Left ventricle myocardium superior (tissue), 1 donor: ENCODE measurements at places on chromosomes 7 and 10.

DNA sequence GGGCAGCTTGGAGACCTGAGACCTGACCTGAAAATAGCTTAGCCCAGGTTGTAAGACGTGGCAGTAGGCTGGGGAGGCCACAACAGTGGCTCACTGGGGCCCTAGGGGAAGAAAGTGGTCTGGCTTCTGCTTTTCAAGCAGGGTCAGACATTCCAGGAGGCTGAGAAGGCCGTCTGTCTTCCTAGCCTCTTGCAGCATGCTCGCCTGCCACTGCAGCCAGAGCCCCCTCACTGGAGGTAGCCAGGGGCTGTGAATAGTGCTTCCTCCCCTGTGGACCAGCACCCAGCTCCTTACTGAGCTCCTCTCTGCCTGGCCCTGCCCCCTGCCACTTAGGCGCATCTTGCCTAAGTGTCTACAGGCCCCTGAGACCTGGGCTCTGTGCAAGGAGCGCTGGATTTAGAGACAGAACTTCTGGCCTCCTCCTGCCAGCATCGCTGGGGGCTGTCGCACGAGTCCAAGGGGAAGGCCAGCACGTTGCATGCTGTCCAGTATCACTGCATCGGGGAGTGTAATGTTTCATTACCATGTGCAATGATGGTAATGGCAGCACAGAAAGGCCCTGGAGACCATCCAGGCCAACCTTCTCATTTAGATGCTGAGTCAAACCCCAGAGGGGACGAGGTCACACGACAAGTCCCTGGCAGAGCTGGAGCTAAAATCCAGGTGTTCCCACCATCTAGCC, 12.7 kb downstream of the ZMIZ1 start:
- peak; percentile 60 for DNase-seq

- peak; percentile 66 for DNase-seq
Measured at GRCh38 chr7:128084896-128085608, 53.8 kb upstream of the LRRC4 start.

DNA sequence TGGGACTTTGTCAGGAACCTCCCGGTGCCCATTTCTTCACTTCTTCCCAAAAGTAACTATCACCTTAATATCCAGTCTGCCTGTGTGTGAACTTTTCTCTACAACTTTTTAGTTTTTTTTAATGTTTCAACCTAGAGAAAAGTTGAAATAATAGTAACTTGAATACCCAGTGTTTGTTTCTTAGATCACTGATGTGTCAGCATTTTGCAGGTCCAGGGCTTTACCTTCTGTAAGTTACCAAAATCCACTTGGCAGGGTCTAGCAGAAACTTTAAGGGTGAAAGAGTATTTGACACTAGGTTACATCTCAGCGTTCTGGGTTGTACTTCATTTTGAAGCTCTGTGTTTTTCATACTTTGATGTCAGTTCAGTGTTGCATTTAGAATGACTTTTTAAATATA, 372.7 kb downstream of the ARL4A start:
- DNase-seq: no peak

DNA sequence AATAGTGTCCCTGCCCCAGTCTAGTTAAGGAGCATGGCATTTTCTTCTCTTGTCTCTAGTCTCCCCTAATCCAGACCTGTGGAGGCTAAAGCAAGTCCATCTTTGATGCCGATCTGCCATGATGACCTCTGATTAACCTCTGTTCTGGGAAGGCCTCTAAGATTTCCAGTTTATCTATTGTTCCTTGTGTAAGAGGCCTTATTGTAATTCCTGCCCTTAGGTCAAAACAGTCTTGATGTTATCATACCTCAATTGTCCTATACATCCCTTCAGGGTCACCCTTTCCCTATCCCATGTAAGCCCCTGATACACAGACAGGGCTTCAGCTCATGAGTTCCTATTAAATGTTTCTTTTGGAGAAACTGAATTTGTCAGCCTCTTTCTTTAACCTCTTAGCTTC, 4.9 kb upstream of the ZMIZ2 start:
- no peak for DNase-seq

- DNase-seq: no peak
Measured at GRCh38 chr7:27595009-27595408, 67.7 kb downstream of the HIBADH start.

DNA sequence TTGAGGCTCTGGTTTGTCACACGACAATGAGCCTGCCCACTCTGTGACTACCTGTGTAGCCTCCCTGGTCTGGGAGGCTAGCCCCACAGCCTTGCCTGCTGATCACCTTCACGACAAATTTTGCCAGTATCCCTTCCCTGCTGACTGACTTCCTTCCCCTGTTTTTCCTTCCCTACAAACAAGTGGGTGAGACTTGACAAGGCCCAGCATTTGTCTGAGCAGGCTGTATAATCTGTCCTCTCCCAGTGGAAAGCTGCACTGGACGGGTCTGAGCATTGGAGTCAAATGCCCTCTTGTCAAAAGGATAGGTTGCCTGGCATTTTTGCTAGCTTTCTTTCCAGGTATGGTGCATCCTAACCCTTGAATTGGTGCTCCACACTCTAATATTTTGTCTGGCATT, 1088.4 kb downstream of the KCNMA1 start:
- DNase-seq: no peak

DNA sequence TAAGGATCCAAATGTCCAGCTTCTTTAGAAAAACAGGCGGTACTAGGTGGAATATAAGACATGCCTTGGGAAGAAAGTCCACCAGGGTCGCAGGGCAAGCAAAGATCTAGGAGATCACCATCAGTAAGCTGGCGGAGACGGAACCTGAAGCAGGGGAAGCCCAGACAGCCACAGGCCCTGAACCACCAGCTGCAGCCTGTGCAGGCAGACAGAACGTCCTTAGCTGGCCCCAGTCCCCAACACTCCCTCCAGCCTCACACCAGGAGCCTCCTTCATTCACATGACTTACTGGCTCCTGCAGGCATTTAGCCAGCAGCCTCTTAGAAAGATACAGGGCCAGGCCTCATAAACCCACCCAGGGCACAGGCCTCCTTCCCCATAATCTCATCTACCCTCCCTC, 17.4 kb downstream of the RGS10 start:
- DNase-seq: no peak

DNA sequence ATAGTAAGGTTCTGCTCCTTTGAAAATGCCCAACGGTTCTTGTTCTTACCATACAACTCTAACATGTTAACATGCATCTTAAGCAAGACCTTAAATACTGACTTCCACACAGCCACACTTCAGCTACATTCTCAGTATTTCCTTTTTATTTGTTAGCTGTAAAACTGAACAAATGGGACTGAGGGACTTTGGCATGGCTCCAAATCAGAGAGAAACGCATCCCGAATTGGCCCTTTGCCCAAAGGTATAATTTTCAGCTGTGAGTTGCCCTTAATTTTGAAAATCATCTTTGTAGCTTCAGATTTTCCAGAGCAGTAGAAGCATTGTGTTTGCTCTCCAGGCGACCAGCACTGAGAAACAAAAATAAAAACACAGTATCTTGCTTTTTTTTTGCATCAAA, 56.4 kb downstream of the NEUROD6 start:
- DNase-seq: no peak

GRCh38 chr10:5447611-5448071, 35.3 kb downstream of the NET1 start:
- DNase-seq: no peak

DNA sequence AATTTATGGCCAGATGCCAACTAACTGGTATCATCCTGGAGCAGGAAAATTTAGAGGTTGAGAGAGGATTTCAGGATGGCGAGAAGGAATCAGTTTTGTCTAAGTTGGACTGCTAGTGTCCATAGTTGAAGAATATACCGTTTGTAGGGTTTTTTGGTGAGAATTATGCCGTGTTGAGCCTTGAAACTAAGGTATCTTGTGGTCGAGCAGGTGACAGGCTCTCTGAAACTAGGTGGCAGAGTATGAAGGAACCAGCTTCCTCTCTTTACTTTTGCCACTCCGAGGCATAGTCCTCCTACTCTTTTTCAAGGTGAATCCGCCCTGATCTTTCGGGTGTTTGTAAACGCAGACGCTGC, 9.7 kb downstream of the MDFIC start:
- no peak for DNase-seq

GRCh38 chr7:140678081-140678815, 5.5 kb downstream of the ADCK2 start:
- no peak for DNase-seq

GRCh38 chr7:157923903-157924630, 587.3 kb downstream of the DNAJB6 start:
- DNase-seq: no peak

DNA sequence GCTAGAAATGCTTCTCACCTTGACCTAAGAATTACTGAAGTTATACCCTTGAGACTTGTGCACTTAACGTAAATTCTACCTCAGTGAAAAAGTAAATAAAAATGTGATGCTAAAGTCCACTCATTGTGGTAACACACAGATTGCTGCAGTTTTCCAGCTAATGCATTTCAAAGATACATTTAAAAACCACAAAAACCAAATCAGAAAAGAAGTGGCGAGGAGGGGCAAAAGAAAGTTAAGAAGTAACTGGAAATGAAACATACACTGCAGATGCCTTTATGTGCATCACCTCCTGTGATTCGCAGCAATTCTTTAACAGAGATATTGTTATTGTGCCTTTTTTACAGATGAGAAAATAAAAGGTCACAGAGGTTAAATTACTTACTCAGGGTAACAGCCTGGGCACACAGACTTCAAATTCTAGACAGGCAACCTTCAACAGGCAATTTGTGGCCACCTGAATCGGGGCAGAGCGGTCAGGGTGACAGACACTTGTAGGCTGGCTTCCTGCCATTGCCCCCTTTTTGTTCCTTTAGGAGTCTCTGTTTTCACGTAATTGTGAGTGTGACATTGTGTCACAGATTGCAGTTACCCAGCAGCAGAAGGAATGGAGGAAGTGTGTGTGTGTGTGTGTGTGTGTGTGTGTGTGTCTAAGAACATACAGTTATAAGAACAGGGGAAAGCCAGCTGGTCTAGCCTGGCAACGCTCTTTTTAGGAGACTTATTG, 1.9 kb downstream of the WIPF3 start:
- DNase-seq: no peak

- no peak for DNase-seq
Measured at GRCh38 chr10:15220445-15220844, 52.0 kb upstream of the NMT2 start.

DNA sequence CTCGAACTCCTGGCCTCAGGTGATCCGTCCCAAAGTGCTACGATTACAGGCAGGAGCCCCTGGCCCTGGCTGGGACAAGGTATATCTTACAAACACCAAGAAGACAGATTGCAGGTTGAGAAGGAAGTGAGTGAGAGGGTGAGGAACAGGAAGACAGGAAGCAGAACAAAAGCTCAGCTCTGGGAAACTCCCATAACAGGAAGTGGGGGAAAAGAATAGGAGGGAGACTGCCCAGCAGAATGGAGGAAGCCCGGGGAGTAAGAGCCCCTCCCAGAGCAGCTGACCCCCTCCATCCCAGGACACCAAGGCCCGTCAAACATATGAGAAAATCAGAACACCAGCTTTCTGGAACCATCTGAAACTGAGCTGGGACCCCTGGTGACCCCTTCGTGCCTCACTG, 2.9 kb downstream of the TECPR1 start:
- DNase-seq: no peak

- peak; percentile 43 for DNase-seq
Measured at GRCh38 chr10:31580646-31581045, 261.6 kb downstream of the ZEB1 start.

GRCh38 chr7:117588352-117588794, 108.5 kb downstream of the CFTR start:
- DNase-seq: no peak

- no peak for DNase-seq
Measured at GRCh38 chr7:158924956-158925355, 68.6 kb downstream of the DYNC2I1 start.

- no peak for DNase-seq
Measured at GRCh38 chr10:69739634-69740033, 62.1 kb upstream of the COL13A1 start.

- DNase-seq: no peak
Measured at GRCh38 chr10:113228530-113228929, 278.5 kb downstream of the TCF7L2 start.

- no peak for DNase-seq
Measured at GRCh38 chr10:113063043-113063967, 113.3 kb downstream of the TCF7L2 start.

GRCh38 chr7:27750316-27750715, 10.4 kb downstream of the TAX1BP1 start:
- no peak for DNase-seq

DNA sequence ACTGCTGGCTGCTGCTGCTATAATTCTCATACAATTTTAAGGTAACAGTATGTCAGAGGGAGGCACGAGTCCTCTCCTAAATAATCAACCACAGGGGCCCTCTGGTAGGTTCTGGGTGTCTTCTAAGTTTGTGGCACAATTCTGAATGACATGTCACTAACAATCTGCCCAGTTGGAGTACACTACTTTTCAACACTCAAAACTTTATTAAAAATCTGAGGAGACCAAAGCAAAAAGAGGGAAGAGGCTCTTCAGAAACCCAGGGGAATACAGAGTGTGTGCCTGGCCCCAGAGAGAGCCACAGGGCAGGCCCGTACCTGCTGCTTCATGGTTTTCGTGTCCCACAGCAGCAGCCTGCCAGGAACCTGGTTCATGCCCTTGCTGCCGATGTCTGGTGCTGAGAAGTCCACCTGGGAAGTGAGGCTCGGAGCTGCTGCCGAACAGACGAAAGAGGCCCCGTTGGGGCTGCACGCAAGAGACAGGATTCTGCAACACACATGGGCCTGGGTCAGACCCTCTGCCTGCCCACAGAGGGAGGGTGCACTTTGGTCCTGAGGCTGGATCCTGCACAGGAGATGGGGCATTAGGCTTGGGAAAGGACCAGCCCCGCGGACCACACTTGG, 18.3 kb downstream of the WDR91 start:
- DNase-seq: no peak

- DNase-seq: no peak
Measured at GRCh38 chr10:71522442-71523144, 125.9 kb downstream of the CDH23 start.

GRCh38 chr10:102347236-102347828, 48.2 kb upstream of the NFKB2 start:
- DNase-seq: peak; percentile 55

DNA sequence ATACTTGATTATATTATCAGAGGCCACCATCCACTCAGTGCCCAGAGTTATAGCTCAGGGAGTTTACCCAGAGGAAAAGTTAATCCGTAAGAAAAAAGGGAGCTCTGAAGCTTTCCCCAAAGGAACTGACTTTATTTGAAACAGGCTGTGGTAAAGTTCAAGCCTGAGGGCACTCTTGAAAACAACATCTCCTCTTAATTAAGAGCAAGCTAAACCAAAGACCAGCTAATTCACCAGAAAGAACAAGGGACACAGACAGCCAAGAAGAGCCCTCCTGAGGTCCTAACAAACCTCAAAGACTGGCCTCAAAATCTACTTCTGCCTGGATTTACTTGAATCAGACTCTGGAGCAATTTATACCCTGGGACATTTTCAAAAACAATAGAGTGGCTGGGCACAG, 159.6 kb upstream of the CHST15 start:
- no peak for DNase-seq
